GM23248 (cell line): ENCODE measurements at places on chromosomes 2 and 18.

GRCh38 chr2:203535078-203535783 is at the start of gene RAPH1:
TSS of gene RAPH1 (minus strand) at chr2:203535301. CDS start at chr2:203495353, 39,948 bp downstream.
- peak; percentile 97 for DNase-seq

GRCh38 chr2:137173463-137173862 is 408.1 kb downstream of the THSD7B start:
- peak; percentile 66 for DNase-seq

DNA sequence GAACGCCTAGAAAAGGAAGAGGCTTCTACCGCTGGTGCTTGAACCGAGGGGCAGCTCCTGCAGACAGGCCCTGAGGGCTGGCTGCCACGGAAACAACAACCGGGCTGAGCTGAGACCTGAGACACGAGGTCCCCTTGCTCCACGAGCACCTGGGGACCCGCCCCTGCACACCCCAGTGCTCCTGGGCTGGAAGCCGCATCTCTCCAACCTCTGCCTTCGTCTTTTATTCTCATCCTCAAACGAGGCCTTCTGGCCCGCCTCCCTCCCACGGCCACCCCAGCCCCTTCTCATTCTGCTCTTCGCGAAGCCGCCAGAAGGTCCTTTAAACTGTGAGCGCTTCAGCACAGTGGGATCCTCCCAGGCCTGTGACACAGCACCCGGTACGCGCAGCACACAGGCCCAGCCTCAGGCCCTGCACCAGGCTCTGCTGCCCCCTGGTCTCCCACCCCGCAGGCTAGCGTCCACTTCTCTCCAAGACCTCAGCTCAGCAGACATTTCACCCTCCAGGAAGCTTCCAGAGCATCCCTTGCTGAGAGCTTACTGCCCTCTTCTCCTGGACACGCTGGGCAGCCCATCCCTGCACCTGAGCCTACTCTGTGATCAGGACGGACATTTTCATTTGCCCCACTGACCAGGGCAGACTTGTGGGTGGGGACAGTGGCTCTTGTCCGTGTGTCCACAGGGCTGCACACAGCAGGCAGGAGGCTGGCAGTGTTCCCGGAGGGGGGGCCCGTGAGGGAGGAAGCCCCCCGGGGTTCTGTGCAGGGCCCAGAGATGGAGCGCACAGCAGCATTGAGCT is 149.7 kb downstream of the PXDN start:
- DNase-seq = no peak

DNA sequence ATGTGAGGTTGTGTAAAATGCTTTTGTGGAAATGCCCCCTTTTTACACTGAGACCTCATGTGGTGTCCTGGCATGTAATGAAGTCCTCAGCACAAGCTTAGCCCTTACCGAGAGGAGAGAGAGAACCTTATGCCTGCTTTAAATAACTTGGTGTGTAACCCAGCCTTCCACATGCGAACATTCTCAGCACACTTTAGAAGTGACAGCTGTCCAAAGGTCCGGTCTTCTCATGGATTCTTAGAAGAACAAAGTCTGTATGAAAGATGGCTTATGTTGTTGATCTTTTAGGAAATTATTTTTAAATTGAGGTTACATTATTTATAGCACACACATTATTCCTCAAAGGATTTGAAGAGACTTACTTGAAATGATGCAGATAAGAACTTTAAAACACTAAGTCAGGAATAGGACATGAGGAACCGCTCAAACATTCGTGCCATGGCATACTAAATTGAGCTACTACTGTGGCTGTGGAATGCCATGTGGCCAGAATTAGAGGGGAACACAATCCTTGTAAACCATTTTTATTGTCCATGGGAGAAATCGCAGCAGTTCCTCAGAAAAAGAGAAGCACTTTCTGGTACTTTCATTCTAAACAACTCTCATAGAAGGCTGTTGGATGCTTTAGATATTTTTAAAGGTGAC is 79.6 kb downstream of the WDSUB1 start:
- DNase-seq = no peak

DNA sequence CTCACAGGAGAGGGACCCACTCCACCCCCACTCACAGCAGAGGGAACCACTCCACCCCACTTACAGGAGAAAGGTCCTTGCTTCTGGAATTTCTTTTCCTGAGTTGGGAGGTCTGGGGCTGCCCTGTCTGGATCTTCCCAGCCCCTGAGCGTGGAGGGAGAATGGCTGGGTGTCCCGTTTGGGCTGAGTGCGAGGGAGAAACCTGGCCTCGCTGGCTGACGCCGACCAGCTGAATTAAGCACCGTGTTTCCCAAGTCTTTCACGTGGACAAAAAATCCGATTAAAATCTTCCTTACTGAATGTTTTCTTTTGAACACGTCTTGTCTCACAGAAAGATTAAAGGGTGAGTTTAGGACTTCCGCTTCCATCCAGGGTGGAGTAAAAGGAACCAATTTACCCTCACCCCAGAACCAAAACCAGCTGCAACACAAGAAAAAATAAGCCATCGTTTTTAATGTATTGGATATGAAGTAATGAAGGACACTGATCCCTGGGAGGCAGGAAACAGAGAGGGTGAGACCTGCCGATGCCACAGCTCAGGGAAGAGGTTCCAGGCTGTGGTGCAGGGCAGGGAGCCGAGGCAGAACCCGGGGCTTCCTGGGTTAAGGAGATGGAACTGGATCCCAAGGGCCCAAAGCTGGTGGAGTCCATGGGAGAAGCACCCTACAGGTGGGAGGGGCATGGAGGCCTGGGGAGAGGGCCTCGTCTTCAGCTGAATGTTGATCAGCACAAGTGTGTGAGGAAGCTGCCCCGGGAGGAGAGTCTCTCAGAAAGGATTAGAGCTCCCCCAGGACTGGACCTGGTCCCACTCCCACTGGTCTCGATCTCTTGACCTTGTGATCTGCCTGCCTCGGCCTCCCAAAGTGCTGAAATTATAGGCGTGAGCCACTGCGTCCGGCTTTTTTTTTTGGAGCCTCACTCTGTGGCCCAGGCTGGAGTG is 60.3 kb downstream of the RTP5 start:
- no peak for DNase-seq

DNA sequence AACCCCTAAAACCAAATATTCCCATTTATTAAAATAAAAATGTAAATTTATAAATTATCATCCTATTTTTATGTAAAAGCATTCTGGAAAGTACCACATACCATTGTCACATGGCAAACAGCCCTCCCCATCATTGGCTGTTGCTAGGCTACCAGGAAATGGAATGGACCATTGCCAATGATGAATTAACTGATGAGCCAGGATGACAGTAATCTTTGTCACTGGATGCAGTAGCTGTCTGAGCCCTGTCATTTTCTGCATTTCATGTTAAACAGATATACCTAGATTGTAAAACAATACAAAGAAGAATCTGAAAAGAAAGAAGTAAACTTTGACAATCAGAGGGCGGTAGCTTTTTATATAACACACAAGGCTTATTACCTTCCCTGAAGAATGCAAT is 641.4 kb downstream of the BCL11A start:
- no peak for DNase-seq

- DNase-seq = no peak
These were observed 74.4 kb upstream of the CTDP1 start for GRCh38 chr18:79604913-79605880.

DNA sequence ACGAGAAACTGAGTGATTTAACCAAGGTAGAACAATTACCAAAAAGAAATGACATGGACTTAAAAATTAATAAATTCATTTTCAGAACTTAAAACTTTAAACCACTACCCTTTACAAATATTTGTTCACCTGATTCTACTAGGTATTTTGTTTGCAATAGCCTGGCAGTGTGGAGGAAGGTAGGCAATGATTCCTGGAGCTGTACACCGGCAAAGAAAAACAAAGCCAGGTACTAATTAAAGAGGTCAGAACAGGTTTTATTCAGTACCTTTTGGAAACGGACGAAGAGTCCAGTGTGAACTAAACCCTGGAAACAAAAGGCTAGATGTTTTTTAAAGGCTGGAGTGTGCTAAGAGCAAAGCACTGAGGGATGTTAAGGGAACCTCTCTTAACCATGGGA is 561.3 kb upstream of the FSHR start:
- no peak for DNase-seq

GRCh38 chr18:44744161-44745121 is 63.8 kb downstream of the SETBP1 start:
- no peak for DNase-seq

GRCh38 chr2:94923196-94923595 is 52.0 kb downstream of the TEKT4 start:
- peak; percentile 61 for DNase-seq

DNA sequence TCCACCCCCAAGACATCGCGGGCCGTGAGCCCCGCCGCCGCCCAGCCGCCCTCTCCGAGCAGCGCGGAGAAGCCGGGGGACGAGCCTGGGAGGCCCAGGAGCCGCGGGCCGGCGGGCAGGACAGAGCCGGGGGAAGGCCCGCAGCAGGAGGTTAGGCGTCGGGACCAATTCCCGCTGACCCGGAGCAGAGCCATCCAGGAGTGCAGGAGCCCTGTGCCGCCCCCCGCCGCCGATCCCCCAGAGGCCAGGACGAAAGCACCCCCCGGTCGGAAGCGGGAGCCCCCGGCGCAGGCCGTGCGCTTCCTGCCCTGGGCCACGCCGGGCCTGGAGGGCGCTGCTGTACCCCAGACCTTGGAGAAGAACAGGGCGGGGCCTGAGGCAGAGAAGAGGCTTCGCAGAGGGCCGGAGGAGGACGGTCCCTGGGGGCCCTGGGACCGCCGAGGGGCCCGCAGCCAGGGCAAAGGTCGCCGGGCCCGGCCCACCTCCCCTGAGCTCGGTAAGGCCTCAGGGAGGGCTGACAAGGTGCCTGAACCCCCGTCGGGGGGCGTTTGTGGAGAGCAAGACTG is 14.2 kb downstream of the SPEG start:
- no peak for DNase-seq

DNA sequence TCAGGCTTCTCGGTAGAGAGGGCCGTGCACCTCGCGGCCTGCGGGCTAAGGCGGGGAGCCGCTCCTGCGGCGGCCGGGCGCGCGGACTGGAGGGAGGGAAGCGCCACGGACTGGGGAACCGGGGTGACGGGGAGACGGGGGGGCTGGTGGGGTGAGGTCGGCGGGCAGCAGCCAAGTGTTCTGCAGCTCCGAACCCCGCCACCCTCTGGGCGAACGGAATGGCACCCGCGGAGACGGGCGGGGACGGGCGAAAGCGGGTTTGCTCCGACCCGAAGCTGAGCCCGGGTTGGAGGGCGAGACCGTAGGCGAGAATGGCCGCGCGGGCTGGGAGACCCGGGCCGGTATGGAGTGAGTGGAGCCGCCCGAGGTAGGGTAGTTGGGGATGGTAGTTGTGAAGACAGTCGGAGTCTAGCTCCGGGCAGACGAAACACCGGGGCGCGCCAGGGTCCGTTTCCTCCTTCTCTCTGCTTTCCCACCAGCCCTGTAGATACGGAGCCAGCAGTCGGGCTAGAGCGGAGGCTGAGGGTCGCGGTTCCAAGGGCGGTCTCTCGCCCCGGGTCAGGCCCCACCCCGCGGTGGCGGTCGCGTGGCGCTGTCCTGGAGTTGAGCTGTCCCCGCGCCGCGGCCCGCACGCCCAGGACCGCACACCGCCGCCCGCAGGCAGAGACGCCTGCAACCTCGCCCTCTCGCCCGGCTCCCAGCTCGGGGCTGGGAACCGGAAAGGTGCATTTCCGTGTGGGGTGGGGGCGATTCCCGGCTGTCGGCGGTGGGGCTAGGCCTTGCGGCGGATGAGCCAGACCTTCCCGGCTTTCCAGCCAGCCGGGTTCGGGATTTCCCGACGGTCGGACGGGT is 160.3 kb upstream of the SIX2 start:
- DNase-seq = peak; percentile 58
